Left ventricle myocardium superior (tissue), 1 donor: ENCODE measurements at places on chromosomes 12 and 14. TPM values are rescaled to one million over a fixed set of nuclear protein-coding genes. Genes with fewer than 3 reads are reported as not detected.

The TMTC3 gene
- 8.6 TPM for total RNA-seq

GRCh38 chr12:62328296-62328921 is 68.2 kb downstream of the USP15 start:
- DNase-seq = no peak

DNA sequence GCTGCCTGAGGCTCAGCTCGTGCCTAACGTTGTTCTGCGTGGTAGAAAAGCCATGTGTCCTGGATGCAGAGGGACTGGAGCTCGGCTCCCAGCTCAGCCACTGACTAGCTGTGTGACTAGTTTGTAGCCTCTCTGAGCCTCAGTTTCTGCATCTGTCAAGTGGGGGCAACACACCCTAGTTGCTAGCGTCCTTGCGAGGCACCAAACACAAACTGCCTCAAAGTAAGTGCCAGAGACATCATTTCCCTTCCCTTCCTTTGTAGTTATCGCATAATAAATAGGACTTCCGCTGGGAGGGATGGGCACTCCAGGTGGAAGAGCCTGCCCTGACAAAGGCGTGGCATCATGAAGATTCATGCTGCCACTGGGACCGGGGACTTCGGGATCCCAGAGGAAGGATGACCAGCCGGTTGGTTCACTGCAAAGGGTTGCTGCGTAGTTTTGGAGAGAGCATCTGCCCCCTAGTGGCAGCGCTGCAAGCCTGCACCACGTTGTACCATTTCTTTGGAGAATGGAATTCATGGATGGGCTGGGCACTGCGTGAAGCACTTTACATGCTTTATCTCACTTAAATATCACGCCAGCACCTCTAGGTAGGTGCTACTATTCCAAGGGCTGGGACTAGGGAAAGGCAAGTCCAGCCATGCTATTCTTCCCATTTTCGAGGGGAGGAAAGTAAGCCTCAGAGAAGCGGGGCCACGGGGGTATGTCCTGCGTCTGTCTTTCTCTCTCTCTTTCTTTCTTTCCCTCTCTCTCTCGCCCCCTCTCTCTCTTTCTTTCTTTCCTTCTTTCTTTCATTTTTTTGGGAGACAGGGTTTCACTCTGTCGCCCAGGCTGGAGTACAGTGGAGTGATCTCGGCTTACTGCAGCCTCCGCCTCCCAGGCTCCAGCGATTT is 4.6 kb downstream of the CCDC197 start:
- peak; percentile 61 for DNase-seq

DNA sequence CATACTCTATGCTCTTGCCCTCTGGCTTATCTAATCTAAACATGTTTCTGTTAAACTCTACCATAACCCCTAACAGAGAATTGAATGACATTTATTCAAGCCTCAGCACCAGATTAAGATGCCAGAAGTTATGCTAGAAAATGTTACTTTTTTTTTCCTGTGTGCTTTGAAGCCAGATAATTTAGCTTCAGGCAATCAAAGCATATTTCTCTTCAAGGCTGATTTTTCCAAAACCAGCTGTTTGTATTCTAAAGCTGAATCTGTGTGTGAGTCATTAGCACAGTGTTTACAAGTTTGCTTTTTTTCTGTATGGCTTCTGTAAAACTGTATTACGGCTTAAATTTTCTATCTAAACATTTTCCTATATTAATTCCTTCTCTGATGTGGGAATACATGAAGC is 326.1 kb downstream of the FSCB start:
- no peak for DNase-seq

The TMEM106C gene
- total RNA-seq = 46.8 TPM

GRCh38 chr14:72780751-72781150 is 113.2 kb downstream of the DPF3 start:
- DNase-seq = no peak

- no peak for DNase-seq
Measured at GRCh38 chr12:131711551-131712205, 788 bp downstream of the SFSWAP start.

GRCh38 chr14:91216731-91217226 is 27.7 kb downstream of the GPR68 start:
- DNase-seq = no peak

DNA sequence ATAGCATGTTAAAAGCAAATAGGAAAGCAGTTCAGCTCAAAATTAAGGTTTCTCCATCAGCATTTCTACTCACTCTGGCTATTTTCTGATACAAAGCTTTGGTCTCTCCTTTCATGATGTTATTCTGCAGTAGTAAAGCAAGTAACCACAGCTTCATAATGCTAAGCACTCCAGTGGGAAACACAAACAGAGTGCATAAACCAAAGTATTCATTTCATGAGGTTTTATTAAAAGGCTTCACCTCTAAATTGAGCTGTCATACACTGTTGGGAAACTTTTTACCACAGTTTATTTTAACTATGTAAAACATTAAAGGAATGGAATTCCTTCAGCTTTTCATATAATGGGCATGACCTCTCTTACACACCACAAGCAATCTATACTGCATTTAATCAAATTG is 157.9 kb upstream of the LMO3 start:
- no peak for DNase-seq

DNA sequence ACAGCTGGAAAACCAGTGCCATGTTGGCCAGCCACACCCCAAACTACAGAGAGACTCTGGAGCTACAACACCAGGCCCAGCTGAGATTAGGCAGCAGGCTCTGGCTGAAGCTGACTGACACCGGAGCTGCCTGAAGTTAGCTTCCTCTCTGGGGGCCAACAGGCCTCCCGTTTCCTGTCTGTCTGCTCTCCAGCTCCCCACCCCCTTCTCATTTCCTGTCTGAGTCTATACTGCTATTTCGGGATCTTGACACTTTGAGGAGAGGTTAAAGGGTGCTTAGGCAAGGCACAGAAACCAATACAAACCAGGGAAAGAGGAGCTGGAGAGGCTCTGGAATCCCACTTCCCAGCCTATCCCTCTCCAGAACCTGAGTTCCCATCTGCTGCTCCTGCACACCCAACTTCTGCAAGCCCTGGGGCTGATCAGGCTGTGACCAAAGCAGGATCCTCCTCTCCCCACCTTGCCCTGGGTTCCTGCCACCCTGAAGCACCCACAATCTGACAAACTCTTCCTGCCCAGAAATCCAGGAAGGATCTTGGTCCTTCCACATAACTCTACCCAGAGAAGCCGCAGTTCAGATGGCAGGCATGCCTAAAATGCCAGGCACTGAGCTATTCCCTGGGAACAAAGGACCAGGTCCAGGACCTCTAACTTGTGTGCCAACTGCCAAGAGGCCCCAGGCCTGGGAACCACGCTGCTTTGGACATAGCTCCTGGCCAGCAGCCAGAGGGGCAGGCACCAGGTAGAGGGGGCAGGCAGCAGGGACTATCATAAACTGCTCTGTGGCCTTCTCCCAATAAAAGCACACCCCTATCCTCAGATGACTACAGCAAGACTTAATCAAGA is 39.9 kb downstream of the PRPF40B start:
- DNase-seq = peak; percentile 79

GRCh38 chr12:122995503-122996187 is 15.2 kb downstream of the ARL6IP4 start:
- DNase-seq = peak; percentile 75

GRCh38 chr14:67373347-67373746 is 13.2 kb downstream of the EIF2S1 start:
- no peak for DNase-seq

GRCh38 chr12:129523621-129524020 is 380.2 kb downstream of the TMEM132D start:
- no peak for DNase-seq

The CRIP2 gene
- total RNA-seq = 1,036 TPM

DNA sequence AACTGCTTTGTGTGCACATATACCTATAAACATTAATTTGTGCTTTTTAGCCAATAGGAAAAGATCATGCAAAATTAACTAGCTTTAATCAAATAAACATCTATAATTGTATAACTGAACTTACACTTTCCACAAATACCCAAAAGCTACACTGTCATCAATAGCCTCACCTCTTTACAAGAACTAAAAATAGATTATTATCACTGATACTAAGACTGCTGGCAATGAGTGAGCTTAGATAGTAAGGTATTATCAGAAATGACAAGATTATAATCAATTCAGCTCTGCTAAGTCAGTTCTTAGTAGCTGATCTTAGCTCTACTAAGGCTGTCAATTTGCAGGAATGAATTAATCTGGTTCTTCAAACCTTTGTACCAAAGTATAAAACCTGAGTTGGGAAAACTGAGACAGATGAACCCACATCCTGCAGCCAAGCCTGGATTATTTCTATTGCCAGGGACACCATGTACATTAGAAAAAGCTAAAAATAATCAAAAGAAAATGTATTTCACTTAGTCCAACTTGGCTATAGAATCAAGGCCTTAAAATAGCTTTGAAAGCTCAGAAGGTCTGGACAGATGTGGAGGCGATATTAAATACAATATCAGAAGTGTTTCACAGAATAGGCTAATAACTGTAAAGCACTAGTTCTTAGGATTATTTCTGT is 5.2 kb downstream of the FKBP3 start:
- no peak for DNase-seq

The ITPK1 gene
- 136 TPM for total RNA-seq

GRCh38 chr14:80354860-80355581 is 143.7 kb upstream of the DIO2 start:
- no peak for DNase-seq

- peak; percentile 64 for DNase-seq
Measured at GRCh38 chr12:124653169-124653931, 85.9 kb upstream of the NCOR2 start.

DNA sequence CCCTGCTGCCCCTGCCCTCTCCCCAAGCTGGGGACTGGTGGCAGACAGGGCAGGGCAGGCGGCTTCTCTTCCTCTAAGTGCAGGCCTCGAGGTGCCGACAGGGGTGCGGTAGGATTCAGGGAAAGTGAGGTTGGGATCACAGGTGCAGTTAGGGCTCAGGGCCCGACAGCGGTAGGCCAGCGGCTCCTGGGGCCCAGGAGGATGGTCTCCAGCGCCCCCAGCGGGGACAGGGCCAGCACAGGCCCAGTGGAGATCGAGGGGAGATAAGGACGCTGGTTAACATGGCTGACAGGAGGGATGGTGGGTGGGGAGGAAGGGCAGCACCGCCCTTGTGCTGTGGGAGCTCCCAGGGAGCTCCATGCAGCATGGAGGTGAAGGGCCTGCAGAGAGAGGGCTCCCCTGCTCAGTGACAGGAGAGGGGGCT is 935 bp upstream of the CRIP1 start:
- DNase-seq = peak; percentile 61

The OAS2 gene
- total RNA-seq = 8.0 TPM

GRCh38 chr14:81474148-81474492 is 59.5 kb downstream of the SEL1L start:
- no peak for DNase-seq

DNA sequence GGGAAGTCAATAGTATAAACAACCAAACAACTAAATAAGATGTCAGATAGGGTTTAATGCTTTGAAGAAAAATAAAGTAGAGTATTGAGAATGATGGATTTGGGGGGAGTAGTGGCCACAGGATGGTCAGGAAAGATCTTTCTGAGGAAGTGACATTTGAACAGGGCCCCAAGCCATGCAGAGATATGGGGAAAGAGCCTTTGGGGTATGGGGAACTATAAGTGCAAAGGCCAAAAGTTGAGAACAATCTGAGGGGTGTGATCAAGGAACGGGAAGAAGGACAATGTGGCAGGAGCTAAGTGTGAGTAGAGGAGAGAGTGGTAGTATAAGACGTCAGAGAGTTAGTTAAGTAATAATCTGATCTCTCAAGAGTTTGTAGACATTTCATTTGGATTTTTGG is 1.3 kb downstream of the MRPS35 start:
- no peak for DNase-seq

GRCh38 chr12:8991371-8992345 is 2.3 kb downstream of the KLRG1 start:
- DNase-seq = no peak

The LALBA gene
- total RNA-seq = not detected

- no peak for DNase-seq
Measured at GRCh38 chr12:104930388-104931326, 27.4 kb downstream of the SLC41A2 start.
